ENCODE measurements at places on chromosomes 1 and 21. TPM values are rescaled to one million over a fixed set of nuclear protein-coding genes. Genes with fewer than 3 reads are reported as not detected.

The OXCT2 gene
- total RNA-seq = 0.43 TPM

The TRIM46 gene
- 0.43 TPM for total RNA-seq

The LCE3E gene
- total RNA-seq = not detected

The PRAMEF18 gene
- not detected for total RNA-seq

GRCh38 chr1:91537281-91537986 lies 36.8 kb downstream of the CDC7 start:
- H3K4me1 ChIP-seq = peaks cover 10% of the 10 kb centered on the region
- no peak overlapping the region for H3K4me3 ChIP-seq
- H3K36me3 ChIP-seq = no peaks in the 10 kb centered on the region
- no peaks in the 10 kb centered on the region for H3K27me3 ChIP-seq

- H3K27ac ChIP-seq = no peak overlapping the region
- DNase-seq = no peak
- H3K36me3 ChIP-seq = no peaks in the 10 kb centered on the region
- H3K4me3 ChIP-seq = no peak overlapping the region
- no peaks in the 10 kb centered on the region for H3K27me3 ChIP-seq
Observed at GRCh38 chr1:178921499-178921898, 50.6 kb upstream of the ANGPTL1 start.

DNA sequence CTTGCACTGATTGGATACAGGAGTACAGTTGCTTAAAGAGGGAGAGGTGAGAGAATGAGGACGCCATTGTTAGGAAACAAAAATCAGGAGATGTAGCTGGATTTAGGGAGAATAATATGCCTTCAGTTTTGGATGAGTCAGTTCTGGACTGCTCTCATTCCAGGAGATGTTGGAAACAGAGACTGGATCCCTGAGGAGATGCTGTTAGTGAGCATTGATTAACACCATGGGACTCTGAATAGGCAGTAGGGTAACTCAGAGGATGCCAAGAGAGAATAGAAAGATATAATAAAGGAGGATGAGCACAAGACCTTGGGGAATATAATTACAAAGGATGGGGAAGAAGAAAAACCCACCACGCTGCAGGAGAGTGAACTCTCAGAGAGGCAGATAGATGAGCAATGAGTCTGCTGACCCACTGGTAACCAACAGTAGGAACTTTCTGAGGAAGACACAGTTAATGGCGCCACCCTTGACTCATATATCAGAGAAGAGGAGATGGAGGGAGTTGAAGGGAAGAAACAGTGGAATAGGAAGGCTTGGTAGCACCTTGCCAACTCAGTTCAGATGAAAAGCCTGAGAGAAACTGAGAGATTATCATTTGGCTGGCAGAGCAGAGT lies 10.5 kb downstream of the KCNJ15 start:
- H3K4me1 ChIP-seq = peaks cover 40% of the 10 kb centered on the region
- no peak overlapping the region for H3K4me3 ChIP-seq
- no peaks in the 10 kb centered on the region for H3K36me3 ChIP-seq

- DNase-seq = no peak
- no peaks in the 10 kb centered on the region for H3K4me1 ChIP-seq
- no peaks in the 10 kb centered on the region for H3K27me3 ChIP-seq
- H3K4me3 ChIP-seq = no peak overlapping the region
Observed at GRCh38 chr21:29640080-29640508, 299.7 kb downstream of the GRIK1 start.

DNA sequence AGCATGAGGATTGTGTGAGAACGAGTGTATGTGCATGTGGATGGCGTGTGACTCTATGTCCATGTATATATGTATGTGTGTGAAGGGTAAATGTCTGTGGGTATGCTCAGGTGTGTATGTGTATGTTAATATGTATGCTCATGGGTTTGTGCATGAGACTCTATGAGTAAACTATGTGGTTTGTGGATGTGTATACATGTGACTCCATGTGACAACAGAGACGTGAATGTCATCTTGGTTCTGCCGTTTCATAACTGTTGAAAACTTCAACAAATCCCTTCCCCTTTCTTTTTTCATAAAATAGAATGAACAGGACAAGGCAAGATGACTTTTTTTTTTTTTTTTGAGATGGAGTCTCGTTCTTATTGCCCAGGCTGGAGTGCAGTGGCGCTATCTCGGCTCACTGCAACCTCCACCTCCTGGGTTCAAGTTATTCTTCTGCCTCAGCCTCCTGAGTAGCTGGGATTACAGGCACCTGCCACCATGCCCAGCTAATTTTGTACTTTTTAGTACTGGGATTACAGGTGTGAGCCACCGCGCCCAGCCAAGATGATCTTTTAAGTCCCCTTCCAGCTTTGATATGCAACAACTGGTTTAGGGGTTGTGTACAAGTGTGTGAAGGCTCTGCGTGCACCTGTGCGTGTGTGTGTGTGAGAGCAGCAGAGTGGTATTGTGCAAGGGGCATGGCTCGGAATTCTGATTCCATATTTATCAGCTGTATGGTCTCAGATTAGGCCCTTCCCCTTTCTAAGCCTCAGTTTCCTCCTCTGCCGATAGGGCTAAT lies 106.3 kb downstream of the EBNA1BP2 start:
- no peak overlapping the region for H3K4me3 ChIP-seq
- no peak for DNase-seq
- no peaks in the 10 kb centered on the region for H3K36me3 ChIP-seq
- H3K27me3 ChIP-seq = peaks cover 12% of the 10 kb centered on the region
- H3K27ac ChIP-seq = no peak overlapping the region
- peaks cover 10% of the 10 kb centered on the region for H3K4me1 ChIP-seq

- H3K4me3 ChIP-seq = no peak overlapping the region
- H3K27me3 ChIP-seq = no peaks in the 10 kb centered on the region
- H3K4me1 ChIP-seq = no peaks in the 10 kb centered on the region
- no peaks in the 10 kb centered on the region for H3K36me3 ChIP-seq
- no peak overlapping the region for H3K27ac ChIP-seq
- no peak for DNase-seq
Observed at GRCh38 chr1:182015360-182015759, 46.2 kb downstream of the ZNF648 start.

GRCh38 chr1:151485685-151486255 lies 25.4 kb upstream of the CGN start:
- no peak overlapping the region for H3K4me3 ChIP-seq
- no peaks in the 10 kb centered on the region for H3K27me3 ChIP-seq
- no peak overlapping the region for H3K27ac ChIP-seq
- DNase-seq = no peak
- H3K36me3 ChIP-seq = no peaks in the 10 kb centered on the region

DNA sequence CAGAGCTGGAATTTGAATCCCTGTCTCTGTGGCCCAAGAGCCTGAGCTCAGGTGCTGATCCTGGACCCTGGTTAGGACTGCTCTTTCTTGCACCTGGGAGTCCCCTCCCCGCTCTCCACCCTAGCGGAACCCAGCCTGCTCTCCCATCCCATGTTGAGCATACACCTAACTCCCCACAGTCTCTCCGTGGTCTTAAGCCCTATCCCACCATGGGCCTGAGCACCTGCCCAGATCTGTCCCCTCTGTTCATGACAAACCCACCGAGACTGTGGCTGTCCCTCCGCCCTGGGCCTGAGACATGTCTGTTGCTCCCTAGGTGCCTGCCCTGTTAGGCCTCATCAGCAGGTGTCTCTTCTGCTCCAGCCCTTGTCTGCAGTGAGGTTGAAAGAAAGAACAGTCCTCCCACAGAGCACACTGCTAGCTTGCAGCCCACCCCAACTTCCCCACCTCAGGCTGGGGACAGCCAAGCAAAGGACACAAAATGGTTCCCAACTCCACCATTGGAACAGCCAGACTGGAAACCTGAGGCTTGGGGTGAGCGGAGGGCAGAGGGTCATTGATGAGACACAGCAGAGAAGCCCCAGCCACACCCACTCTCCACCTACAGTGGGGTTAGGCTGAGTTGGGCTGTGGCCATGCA lies 118.5 kb downstream of the MATN1 start:
- no peaks in the 10 kb centered on the region for H3K36me3 ChIP-seq
- H3K4me1 ChIP-seq = no peaks in the 10 kb centered on the region
- H3K27ac ChIP-seq = no peak overlapping the region

GRCh38 chr1:157137408-157138219 lies 581 bp downstream of the ETV3 start:
- peaks cover 35% of the 10 kb centered on the region for H3K36me3 ChIP-seq
- H3K4me3 ChIP-seq = peak overlapping the region; percentile 96
- peak overlapping the region; percentile 99 for H3K27ac ChIP-seq
- H3K4me1 ChIP-seq = peaks cover 41% of the 10 kb centered on the region

GRCh38 chr1:36135330-36135667 lies 10.3 kb upstream of the COL8A2 start:
- no peak for DNase-seq
- peaks cover 30% of the 10 kb centered on the region for H3K4me1 ChIP-seq
- H3K27ac ChIP-seq = peak overlapping the region; percentile 14
- no peak overlapping the region for H3K4me3 ChIP-seq
- peaks cover 39% of the 10 kb centered on the region for H3K36me3 ChIP-seq
- H3K27me3 ChIP-seq = no peaks in the 10 kb centered on the region

GRCh38 chr1:143574891-143575520 lies 396.8 kb downstream of the FAM72C start:
- no peak overlapping the region for H3K27ac ChIP-seq
- H3K4me3 ChIP-seq = no peak overlapping the region
- H3K4me1 ChIP-seq = no peaks in the 10 kb centered on the region
- H3K36me3 ChIP-seq = no peaks in the 10 kb centered on the region
- H3K27me3 ChIP-seq = no peaks in the 10 kb centered on the region
